ENCODE measurements at places on chromosomes 12 and 14.
A peak's percentile ranks its signal among the peaks of the same experiment; 100 is the strongest.

GRCh38 chr14:101788016-101788635 is 26.6 kb downstream of the PPP2R5C start:
- no peak for DNase-seq

DNA sequence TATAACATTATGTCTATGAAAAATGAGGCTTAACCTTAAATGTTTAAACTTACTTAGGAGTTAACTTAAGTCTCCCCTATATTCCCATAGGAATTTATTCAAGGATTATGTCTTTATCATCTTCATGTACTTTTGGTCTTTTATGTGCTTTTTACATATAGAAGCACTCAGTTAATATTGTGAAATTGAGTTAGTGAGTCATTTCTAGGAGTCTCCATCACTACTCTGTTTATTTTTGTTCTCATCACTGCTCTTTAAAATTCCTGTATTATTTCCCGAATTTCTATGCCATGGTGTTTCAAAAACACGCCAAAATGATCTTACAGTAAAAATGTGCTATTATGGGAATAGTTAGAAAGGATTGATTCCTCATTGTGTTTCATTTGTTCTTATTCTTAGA is 31.6 kb downstream of the TBC1D15 start:
- DNase-seq, result peak; percentile 7

DNA sequence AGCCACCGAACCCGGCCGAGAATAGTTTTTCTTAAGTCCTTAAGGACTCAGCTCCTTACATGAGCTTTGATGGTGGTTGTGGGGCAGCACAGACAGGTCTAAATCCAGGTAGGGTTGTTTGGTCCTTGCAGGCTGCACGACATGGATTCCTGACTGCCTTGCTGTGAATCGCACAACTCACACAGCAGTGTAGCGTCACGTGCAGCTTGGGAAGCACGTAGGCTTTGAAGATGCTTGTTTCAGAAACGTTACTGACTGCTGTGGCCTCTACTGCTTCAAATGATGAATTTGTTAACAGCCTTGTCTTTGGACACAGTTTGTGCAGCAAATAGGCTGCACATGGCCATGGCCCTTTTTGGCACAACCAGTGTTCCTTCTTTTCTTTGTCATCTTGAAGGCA is 29.9 kb downstream of the ZBTB42 start:
- DNase-seq, result no peak

- peak; percentile 98 for DNase-seq
Observed at GRCh38 chr12:13205809-13206559, 9.5 kb downstream of the EMP1 start.

Data from foreskin keratinocyte (primary cell).